NCI-H146 (cell line): ENCODE measurements at places on chromosomes 5 and 9.

DNA sequence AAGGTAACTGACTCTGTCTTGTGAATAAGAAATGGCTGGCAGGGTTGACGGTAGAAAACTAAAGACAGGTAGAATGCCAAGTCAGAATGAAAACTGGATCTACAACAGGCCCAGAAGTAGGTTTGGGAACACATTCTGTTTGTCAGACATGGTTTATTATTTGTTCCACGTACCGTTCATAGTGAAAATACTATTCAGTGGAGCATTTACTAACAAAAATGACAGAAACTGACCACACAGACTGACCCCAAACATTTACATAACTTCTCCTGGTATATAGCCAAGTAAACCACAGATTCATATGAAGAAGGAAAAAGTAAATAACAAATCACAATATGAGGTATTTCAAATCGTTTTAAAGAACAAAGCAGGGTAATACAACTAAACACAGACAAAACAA is 73.7 kb downstream of the SLC38A9 start:
- DNase-seq = no peak

- no peak for DNase-seq
These were observed 35.5 kb downstream of the VAV2 start for GRCh38 chr9:133956520-133957076.

DNA sequence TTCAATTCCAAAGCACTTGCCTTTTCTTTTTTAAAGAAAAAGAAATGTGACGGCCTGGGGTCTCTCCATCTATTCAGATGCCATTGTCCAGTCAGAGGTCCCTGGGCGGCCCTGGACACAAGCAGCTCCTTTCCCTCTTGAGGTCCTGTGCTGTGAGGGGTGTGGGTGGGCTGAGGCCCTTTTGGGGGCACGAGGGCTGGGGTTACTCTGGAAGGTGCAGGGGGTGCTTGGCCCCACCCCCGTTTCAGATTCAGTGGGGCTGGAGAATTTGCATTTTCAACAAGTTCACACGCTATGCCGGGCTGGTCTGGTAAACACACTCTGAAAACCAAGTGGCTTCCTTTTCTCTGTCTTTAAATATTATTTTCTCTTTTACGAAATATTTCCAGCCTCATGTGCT is 91.4 kb upstream of the PHYKPL start:
- no peak for DNase-seq

DNA sequence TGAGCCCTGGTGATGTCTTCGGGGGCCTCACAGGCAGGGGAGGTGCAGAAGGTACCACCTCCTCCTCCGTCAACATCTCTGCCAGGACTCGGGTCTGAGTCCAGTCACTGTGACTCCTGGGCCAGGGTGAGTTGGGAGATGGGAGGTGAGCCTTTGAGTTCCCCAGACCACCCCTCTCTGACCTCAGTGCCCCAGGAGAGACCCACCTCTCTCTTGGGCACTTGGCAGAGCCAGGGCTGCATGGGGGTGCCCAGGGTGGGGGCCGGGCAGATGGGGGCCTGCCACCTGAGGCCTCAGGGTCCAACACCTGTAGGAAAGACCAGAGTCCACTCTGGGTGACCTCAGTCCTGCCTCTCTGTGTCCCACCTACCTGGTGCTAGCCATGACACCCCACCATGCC is 6.8 kb downstream of the KIF12 start:
- DNase-seq = no peak

DNA sequence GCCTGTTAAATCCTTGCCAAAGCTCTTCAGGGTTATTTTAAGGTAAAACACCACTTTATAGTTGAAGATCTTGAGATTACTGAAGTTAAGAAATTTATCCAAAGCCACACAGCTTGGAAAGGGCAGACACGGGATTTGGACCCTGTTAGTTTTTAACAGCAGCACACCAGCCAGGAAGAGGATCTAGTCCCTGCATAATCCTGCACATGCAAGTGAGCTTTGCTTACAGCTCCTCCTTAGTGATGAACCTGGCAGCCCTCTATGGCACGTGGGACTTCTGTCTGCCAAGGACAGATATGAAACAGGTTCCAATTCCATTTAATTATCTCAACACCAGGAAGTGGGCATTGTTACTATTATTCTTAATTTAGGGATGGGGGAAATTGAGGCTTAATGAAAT is 108.7 kb downstream of the TRIM32 start:
- DNase-seq = no peak

DNA sequence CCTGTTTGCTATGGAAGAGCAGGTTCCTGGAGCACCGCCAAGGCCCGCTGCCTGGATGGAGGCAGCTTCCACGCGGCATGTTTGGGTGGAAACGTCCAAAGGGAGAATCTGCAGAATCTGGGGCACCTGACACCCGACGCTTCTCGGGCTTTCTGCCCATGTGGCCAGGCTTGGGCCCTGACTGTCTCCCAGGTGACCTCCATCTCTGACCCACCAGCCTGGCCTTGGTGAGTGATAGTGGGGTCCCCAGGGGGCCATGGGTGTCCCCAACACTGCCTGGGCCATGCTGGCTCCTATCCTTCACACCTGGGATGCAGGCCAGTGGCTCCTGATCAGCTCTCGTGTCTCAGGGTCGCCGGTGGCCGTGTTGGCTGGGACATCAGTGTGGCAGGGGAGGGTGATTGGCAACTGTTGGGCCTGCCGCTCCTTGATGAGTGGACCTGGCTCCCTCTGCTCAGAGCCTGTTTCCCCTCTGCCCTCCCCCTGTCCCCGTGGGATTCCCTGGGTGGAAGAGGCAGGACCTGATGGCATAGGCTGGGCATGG is 34.0 kb downstream of the GLT6D1 start:
- DNase-seq = no peak

DNA sequence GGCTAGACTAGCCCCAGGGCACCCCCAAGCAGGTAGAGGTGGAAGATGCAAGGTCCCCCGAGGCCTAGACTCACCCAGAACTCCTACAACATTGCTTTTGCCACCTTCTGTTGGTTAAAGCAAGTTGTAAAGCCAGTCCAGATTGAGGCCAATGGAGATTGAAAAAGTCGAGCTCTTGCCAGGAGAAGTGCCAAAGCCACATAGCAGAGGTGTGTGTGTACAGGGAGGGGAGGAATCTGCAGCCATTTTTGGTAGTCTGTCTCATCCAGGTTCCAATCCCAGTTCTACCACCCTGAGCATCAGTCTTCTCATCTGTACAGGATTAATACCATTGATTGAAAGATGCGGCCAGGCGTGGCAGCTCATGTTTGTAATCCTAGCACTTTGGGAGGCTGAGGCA is 12.3 kb upstream of the URM1 start:
- no peak for DNase-seq

DNA sequence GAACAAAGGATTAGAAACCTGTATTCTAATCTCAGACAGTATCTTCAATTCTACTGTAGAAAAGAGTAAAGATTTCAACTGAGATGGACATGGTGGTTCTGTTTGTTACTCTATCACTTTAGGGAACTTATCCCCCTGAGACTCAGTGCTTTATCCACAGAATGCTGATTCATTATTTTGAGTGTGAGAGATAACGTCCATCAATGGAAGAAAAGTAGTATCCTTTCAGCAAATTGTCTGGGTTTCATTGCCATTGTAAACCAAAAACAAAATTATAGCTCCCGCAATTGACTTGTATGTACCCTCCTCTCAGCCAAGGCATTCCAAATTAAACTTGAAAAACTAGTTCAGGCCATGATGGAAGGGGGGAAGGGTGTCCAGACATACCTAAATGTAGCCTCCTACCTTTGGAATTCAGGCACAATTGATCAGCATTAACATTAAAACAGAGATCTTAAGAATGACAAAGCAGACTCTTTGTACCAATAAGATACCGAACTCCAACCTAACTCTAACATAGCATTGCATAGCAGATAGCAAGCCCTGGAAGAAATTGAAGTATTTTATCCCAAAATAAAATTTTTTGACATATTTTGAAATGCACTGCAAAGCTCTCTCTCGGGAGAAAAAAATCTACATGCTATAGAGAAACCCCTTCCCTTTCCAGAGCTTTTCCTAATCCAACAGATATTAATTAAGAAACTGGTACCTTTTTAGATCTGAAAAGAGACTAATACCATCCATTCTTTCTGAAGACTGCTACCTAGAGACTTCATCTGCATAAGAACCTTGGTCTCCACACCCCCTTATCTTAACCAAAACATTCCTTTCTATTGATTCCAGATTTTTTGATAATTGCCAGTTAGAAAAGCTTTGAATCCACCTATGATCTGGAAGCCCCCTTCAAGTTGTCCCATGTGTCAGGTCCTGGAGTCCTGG is 1055.7 kb downstream of the PTPRD start:
- DNase-seq = no peak

DNA sequence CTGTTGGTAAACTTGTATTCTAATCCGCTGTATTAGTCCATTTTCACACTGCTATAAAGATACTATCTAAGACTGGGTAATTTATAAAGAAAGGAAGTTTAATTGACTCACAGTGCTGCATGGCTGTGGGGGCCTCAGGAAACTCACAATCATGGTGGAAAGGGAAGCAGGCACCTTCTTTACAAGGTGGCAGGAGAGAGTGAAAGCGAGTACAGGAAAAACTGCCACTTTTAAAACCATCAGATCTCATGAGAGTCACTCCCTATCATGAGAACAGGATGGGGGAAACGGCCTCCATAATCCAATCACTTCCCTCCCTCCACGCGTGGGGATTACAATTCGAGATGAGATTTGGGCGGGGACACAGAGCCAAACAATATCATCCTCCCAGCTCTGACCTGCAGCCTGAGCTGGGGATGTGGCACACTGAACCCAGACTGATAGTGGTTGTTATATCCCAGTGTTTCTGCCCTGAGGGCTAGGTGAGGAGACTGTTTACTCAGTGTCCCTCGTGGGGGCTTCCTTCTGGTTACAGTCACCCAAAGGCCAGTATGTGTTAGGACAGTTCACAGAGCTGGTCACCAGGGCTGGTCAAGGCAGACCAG is 488.3 kb downstream of the KDM4C start:
- DNase-seq = no peak

GRCh38 chr5:89313804-89314588 is 431.0 kb upstream of the MEF2C start:
- peak; percentile 24 for DNase-seq

GRCh38 chr9:115353681-115354080 is 235.7 kb upstream of the TNC start:
- no peak for DNase-seq

DNA sequence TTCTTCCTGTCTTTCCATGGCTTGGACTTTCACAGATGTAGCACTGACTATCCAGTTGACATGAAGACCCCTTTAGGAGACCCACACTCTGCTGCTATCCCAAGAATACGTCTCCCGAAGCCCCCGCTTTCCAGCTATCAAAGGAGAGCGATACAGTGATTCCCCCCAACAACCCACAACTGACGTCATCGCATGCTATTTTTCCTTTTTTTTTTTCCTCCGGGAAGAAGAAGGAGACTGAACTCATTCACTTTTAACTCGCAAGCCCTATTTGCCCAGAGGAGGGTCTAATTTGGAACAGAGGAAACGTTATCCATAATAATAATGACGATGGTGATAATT is 2.1 kb downstream of the PAPPA start:
- DNase-seq = no peak

- peak; percentile 19 for DNase-seq
These were observed 5.1 kb upstream of the PCDH1 start for GRCh38 chr5:141883184-141883891.

GRCh38 chr5:125323613-125324012 is 577.2 kb upstream of the ZNF608 start:
- DNase-seq = no peak

GRCh38 chr5:88502179-88503040 is 233.8 kb upstream of the TMEM161B start:
- no peak for DNase-seq

- no peak for DNase-seq
These were observed 52.0 kb downstream of the C5 start for GRCh38 chr9:120998111-120998510.

DNA sequence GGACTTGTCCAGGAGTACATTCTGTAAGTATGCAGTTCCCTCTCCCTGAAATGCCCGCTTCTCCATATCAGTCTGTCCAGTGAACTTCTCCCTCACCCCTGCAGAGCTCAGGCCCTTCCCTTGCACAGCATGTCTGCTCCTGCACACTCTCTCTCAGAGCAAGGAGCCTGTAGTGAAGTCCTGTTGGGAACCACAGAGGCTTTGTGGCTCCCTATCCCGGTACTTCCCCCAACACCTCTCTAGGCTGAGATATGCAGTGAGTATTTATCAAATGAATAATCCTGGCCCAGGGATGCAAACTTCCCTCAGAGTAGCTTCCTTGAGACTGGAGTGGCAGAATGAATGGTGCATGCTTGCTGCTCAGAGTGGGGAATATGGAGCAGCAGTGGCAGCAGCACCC is 48.8 kb downstream of the POC5 start:
- DNase-seq = peak; percentile 10

DNA sequence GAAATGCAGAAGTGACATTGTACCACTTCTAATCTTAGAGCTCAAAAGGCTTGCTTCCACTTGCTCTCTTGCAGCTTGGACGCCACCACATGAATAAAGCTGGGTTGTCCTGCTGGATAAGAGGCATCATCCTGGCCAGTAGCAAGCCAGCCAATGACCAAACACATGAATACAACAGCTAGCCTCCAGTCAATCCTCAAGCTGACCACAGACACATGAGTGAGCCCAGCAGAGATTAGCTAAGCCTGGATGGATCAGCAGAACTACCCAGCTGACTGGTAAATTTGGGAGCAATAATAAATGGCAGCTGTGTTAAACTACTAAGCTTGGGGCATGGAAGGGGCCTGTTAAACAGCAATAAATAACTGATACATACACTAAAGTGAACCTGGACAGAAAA is 121.1 kb upstream of the SLC12A2 start:
- DNase-seq = no peak

- peak; percentile 76 for DNase-seq
These were observed 31.8 kb downstream of the FABP6 start for GRCh38 chr5:160260881-160261815.

DNA sequence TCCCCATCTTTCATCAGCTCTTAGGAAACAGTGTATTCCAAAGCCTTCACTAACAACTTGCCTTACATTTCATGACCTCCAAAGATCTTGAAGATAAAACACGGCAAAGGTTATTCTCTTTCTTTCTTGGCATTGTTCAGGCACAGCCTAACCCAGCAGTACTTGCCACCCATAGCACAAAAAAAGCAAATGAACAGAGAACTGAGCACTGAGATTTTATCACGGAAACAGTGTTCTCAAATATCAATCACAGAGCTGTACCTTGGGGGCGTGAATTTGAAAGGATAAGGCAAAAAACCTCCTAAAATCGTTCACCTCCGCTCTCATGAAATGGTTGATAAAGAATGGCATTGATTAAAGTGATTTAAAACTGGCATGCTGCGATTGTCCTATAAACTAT is 16.9 kb upstream of the KCNV2 start:
- no peak for DNase-seq

- no peak for DNase-seq
These were observed 59.5 kb downstream of the CAMSAP1 start for GRCh38 chr9:135847833-135848232.

DNA sequence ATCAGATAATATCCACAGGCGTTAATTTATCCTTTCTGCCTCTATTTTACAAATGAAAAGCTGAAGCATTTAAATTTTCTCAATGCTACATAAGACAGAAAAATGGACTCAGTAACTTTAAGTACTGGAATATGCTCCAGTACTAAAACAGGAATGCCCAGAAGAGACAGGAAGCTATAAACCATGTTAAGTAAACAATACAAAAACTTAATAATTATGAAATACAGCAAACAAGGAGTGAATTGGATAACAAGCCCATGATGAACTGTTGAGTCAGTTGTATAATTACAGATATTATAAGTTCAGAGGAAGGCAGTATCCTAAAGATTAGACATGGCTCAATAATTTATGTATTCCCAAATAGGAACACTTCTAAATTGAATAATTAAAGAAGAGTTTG is 148.5 kb downstream of the CHSY3 start:
- no peak for DNase-seq

GRCh38 chr9:83662933-83663332 is 40.0 kb downstream of the IDNK start:
- no peak for DNase-seq
